Motor neuron (in vitro differentiated cells): ENCODE measurements at places on chromosomes 2 and 18. TPM values are rescaled to one million over a fixed set of nuclear protein-coding genes. Genes with fewer than 3 reads are reported as not detected.

- ATAC-seq: no peak
Measured at GRCh38 chr18:31371989-31372388, 4.6 kb upstream of the DSG4 start.

- no peak for ATAC-seq
Measured at GRCh38 chr18:34965108-34965507, 76.1 kb upstream of the MAPRE2 start.

DNA sequence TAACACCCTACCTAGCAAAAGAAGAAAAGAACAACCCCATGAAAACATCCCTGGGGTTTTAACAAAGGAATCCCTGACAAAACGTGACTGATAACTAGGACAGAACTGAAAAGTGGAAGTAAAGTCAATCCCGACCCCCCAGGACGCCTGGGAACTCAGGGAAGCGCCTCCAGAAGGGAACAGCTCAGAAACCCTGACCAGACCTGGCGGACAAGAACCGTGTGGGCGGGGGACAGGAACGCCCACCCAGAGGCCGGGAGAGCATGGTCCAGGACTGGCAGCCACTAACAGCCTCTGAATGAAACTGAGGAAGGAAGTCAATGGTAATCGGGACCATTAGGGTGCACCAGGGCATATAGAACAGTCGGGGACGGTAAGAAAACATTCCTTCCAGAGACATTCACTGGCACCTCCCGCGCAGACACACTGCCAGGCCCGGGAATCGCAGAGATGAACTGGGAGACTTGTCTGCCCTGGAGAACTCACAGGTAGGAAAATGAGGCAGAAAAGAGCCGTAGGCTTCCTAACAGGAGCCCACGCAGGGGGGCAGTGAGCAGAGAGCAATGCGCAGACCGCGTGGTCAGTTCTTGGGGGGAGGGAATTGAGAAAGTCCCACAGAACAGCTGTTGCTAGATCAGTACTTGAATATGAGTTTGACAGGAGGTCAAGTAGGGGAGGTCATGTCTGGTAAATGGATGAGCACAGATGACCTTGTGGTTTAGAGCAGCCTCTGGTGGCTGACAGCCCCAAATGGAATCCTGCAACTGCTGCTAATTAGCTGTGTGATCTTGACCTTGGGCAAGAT, 1.3 kb upstream of the TBC1D8 start:
- no peak for ATAC-seq

GRCh38 chr2:14951569-14952285, 319.2 kb downstream of the LRATD1 start:
- no peak for ATAC-seq

The ALPG gene
- total RNA-seq: 0.14 and 0.16 TPM in 2 replicates

The FOXI3 gene
- 0.58 and 0.67 TPM in 2 replicates for total RNA-seq

The EN1 gene
- total RNA-seq: 0.71 and 0.73 TPM in 2 replicates
